Activated CD8-positive, alpha-beta T cell treated with anti-CD3 and anti-CD28 coated beads for 36 hours (primary cell): ENCODE measurements at places on chromosomes 3 and 15. TPM values are rescaled to one million over a fixed set of nuclear protein-coding genes. Genes with fewer than 3 reads are reported as not detected.

Gene FBXO40
- total RNA-seq: not detected

Gene GOLGA6D
- total RNA-seq: not detected

Gene CHRNA5
- 2.7 TPM for total RNA-seq

Gene EIF2B5
- 64.0 TPM for total RNA-seq

Gene TM6SF1
- 5.6 TPM for total RNA-seq

Gene SI
- total RNA-seq: not detected

Gene ARL14
- total RNA-seq: not detected

Gene EXD1
- total RNA-seq: not detected

Gene IGDCC3
- total RNA-seq: not detected

Gene CCR9
- 0.20 TPM for total RNA-seq

Gene SCG5
- total RNA-seq: 1.6 TPM

Gene GOLGA8T
- not detected for total RNA-seq

Gene KCNH8
- total RNA-seq: not detected

Gene SLC28A1
- not detected for total RNA-seq

Gene TTC21A
- 0.79 TPM for total RNA-seq

Gene GOLGA6C
- total RNA-seq: not detected

Gene TMIE
- total RNA-seq: 0.81 TPM

Gene CCRL2
- 2.8 TPM for total RNA-seq

Gene CYP11A1
- total RNA-seq: 0.29 TPM

Gene RETNLB
- total RNA-seq: not detected

Gene CIP2A
- 44.9 TPM for total RNA-seq

Gene SPATA12
- not detected for total RNA-seq

Gene GOLGA6A
- not detected for total RNA-seq

Gene CDC25A
- 34.1 TPM for total RNA-seq

Gene UROC1
- not detected for total RNA-seq

Gene SHF
- total RNA-seq: 19.8 TPM

Gene FSD2
- not detected for total RNA-seq
